Activated gamma-delta T cell treated with Interleukin-2 at 50 U/mL for 16 hours (primary cell): ENCODE measurements at places on chromosomes 2 and 18.

GRCh38 chr2:106090916-106091618, 103.0 kb downstream of the UXS1 start:
- no peak for DNase-seq

- no peak for DNase-seq
These were observed 9.3 kb downstream of the IL1F10 start for GRCh38 chr2:113076954-113077669.

DNA sequence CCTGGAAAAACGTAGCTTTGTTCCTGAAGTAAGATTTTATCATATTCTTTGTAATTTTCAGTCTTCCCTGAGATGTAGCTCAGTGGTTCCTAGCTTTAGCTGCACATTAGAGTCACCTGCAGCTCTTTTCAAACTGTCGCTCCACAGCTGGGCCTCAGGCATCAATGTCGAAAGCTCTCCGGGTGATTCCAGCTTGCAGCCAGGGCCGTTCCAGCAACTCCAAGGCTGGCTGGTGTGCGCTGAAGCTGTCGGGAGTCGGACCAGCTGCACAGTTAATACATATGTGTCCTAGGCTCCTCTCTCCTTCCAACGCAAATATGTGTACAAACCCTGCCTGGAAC, 609 bp upstream of the ZNF2 start:
- DNase-seq = no peak

GRCh38 chr2:223956300-223956699, 963 bp upstream of the MRPL44 start:
- no peak for DNase-seq

GRCh38 chr18:3040173-3040572, 27.2 kb upstream of the LPIN2 start:
- no peak for DNase-seq

DNA sequence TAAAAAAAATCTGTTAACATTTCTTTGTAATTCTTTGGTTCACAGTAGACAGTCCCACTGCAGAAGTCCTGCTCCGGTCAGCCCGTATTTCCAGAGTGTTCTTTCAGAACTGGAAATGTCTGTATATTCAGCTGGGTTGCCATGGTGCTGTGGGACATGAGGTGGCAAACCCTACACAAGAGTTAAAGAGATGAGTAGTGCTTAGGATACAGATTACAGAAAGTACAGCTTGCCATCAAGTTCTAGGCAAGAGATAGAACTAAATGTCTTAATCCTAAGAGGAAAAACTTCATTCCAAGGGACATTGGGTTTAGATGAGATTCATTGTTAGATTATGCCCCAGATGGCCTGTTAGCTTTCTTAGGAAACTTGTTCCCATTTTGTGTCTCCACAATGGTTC, 60.1 kb downstream of the FMNL2 start:
- no peak for DNase-seq

DNA sequence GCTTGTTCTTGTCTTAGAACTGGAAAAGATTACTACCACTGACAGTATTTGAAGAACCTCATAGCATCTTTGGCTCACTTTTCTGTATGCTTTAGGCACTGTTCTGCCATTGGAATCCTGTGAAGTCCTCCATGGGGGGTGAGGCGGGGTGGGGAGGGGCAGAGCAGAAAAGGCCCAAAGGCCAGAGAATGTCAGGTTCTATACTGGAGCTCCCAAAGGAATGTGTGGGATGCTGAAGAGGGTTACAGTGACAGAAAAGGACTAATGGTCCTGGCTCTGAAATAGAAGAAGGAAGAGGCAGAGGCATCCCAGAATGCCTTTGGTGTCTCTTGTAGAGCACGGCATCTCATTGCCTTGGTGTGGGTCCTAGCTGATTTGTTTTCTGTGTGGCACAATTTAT, 141.9 kb downstream of the HAUS1 start:
- DNase-seq = no peak

DNA sequence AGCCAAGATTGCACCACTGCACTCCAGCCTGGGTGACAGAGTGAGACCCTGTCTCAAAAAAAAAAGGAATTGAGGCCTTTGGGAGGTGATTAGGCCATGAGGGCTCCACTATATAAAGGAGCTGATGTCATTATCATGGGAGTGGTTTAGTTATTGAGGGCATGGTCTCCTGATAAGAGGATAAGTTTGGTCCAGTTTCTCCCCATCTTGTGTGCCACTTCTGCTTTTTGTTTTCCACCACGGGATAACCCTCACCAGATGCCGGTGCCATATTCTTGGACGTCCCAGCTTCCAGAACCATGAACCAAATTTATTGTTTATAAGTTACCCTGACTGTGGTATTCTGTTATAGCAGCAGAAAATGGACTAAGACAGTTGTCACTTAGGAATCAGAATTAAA, 125.8 kb downstream of the C1D start:
- DNase-seq = no peak

DNA sequence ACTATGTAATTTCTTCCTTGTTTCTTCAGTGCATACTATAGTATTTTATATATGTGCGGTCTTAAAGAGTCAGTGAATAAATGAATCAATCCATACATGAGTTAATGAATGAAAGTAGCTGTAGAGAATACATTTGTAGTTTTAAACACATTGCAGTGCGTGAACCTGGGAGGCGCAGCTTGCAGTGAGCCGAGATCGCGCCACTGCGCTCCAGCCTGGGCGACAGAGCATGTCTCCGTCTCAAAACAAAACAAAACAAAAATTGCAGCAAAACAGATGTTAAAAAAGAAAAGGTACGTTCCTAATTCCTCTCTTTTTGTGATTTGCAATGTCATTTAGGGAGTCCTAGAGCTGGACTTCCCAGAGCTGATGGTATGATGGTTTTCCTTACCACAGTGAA, 1144.8 kb upstream of the FANCL start:
- DNase-seq = no peak

DNA sequence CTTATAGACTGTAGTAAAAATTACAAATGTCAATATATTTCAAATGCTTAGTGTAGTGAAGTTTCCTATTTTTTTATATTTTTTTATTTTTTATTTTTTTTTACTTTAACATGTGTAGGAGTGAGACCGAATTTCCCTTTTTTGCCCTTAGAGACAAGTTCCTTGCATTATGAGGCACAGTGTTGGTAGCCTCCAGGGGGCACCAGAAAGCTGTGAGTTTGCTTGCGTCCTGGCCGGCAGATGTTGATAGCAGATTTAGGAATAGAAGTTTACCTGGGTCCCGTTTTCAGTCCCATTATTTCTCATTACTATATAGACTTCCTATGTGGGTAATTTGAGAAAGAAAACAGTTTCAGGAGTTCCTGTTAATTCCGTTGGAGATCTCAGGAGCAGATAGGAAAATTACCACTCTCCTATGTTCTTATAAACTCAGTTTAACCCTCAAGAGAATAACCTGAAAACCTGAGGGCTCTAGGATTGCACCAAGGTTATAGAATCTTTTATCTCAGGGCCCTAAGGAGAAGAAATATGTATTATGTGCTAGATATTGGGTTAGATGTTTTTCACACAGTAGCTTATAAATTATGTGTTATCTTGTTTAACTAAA, 157.5 kb upstream of the SESTD1 start:
- DNase-seq = no peak

DNA sequence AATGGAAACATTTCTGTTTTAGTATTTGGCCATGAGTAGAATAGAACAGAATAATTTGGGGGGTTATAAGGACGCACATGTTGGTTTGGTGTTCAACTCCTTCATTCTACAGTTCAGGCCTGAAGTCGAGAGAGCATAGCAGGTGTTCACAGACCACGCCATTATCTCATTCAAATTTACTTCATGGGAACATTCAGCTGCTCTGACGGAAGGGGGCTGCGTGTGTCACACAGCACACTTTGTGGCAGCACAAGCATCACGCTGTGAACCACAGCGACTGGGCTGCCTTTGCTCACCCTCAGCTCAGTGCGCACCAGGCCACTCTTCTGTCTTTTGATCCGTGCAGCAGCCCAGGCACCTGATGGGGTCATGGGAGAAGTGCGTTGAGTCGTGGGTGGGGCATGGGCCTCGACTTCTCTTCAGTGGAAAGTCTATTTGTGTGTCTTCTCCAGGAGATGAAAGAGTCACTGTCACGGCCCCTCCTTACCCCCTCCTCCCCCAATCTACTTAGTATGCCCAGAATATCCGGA, 348.6 kb upstream of the SALL3 start:
- DNase-seq = no peak

DNA sequence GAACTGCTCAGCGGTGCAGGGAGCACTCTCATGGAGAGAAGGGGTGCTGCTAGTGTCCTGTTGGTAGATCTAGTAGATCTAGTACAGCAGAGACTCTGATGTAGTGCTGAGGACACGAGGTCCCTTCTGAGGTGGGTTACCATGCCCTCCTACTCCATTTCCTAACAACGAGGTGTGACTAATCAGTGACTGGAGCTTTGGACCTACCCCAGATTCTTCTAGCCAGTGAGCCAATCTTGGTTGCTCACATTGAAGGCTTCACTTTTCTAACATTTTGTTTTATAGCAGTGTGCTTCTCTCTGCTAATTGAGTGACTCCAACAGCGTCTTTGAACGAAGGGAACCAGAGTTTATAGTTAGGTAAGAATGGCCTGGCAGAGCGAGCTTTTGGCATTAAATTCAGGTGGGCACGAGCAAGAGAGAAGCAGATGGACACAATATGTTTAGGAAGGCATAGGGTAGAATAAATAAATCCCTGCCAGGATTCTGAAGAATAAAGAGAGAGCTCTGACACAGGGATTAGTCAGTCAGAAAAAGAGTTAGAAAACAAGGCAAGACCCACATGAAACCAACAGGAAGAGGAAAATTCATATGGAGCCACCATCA, 306.0 kb upstream of the RAB12 start:
- DNase-seq = no peak

DNA sequence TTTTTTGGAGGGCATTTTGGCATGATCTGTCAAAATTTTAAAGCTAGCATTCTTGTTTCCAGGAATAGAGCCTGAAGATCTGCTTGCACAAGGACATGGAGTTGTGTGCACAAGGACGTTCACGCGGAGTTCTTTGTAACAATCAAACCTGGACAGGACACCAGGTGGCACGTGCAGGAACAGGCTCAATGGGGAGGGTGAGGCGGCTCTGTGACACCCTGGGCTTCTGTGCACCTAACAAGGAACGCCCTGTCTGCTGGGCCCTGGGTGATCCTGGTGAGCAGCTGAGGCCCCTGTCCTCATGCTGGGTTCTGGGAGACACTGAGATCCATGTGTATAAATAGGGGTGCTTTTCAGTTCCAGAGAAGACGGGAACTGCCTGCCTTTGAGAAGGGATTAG, 93.1 kb upstream of the PXDN start:
- no peak for DNase-seq

GRCh38 chr2:66575625-66576310, 140.8 kb downstream of the MEIS1 start:
- no peak for DNase-seq

- DNase-seq = no peak
These were observed 107.7 kb upstream of the MEIS1 start for GRCh38 chr2:66327066-66327740.

GRCh38 chr2:1136067-1136466, 185.4 kb downstream of the SNTG2 start:
- DNase-seq = no peak

- no peak for DNase-seq
These were observed 41.2 kb upstream of the KLF11 start for GRCh38 chr2:10002109-10002508.

GRCh38 chr2:136798766-136799165, 33.4 kb downstream of the THSD7B start:
- no peak for DNase-seq

DNA sequence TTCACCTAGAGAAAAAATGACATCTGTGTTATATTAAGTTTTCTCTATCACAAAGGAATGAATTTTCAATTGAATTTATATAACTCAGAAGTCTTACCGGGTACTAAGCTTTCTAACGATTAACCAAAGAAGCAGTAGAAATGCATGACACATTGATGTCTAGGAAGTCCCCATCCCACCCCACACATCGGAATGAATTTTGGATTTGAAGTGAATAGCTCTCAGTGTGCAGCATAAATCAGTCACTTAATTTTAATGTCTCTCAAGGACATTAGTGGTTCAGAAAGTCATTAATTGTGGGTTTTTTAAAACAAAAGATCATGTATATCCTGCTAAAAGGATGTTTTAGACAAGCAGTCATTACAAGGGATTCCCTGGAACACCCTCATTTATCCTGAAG, 141.4 kb upstream of the PIEZO2 start:
- no peak for DNase-seq

- DNase-seq = no peak
These were observed 38.7 kb upstream of the MEX3C start for GRCh38 chr18:51236225-51236624.

DNA sequence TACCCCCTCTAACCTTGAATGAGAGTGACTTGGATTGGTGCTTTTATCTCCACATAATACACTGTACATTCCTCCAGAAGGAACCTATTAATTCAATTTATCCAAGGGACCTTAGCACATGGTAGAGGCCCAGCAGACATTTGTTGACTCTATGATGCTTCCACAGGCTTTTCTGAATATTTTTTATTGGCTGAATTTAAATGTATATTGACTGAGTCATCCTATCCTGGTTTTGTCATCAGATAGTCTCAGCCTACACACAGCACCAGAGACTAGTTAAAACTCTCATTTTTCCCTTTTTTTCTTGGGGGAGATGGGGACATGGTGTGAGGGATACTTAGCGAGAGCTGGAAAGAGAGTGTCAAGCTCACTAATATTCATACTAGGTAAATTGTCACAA, 101.6 kb downstream of the LRRC30 start:
- DNase-seq = no peak

GRCh38 chr2:45131587-45131986, 122.3 kb upstream of the SIX2 start:
- DNase-seq = no peak

- no peak for DNase-seq
These were observed 164.3 kb upstream of the ARL4C start for GRCh38 chr2:234661175-234661574.

DNA sequence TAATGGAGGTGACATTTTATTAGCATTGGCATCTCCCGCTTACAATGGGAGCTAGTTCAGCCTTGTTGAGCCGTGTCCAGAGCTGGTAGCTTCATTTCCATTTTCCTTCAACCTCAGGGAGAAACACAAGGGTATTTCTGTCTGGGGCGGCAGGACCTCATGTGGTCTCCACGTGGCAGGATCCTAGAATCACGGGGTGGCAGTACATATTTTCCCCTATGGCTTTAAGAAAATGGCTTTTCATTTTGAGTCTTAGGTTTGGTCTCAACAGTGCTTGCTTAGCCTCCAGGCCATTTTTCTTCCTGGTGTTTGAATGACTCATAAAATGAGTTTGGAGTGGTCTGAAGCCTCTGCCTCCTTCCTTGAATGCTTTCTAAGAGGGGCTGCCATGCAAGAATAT, 20.3 kb downstream of the CABLES1 start:
- DNase-seq = no peak

GRCh38 chr2:30073523-30073922, 73.3 kb upstream of the YPEL5 start:
- no peak for DNase-seq

GRCh38 chr18:9987345-9987744, 73.5 kb downstream of the VAPA start:
- DNase-seq = no peak

DNA sequence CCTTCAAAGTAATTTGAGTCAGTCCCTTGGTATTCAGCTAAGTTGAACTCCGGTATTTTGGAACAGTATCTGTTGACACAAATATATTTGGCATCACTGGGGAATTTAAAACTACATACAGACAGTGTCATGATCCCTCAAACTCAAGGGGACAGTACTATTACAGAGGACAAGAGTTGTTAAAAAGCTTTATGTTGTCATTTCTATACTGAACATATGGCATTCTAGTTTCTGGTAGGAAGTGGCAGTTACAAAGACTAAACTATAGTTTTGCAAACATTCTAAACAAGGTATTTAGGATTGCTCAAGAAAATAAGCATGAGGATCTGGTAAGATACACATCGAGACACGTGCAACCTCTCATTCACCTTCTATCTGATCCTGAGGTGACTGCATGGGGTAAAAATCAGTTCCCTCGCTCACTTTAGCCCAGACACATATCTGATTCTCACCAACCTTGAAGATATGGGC, 16.6 kb upstream of the CCNYL1 start:
- no peak for DNase-seq
